Muscle of leg (tissue), 16 donors: ENCODE measurements at places on chromosomes 4 and X.

GRCh38 chr4:180380733-180381132, 1862.5 kb upstream of the TENM3 start:
- DNase-seq, result no peak

GRCh38 chr4:64713256-64713840, 304.1 kb upstream of the TECRL start:
- DNase-seq, result peak; percentile 16

GRCh38 chr4:26237916-26238315, 82.9 kb upstream of the RBPJ start:
- DNase-seq, result no peak

- no peak for DNase-seq
These were observed 15.2 kb upstream of the INPP4B start for GRCh38 chr4:142861351-142861750.

GRCh38 chrX:108029928-108030711, 14.7 kb upstream of the VSIG1 start:
- DNase-seq, result no peak
